Epithelial cell of esophagus (primary cell): ENCODE measurements at places on chromosomes 12 and 14.

- DNase-seq: no peak
Observed at GRCh38 chr12:26327975-26328644, 132.7 kb downstream of the SSPN start.

DNA sequence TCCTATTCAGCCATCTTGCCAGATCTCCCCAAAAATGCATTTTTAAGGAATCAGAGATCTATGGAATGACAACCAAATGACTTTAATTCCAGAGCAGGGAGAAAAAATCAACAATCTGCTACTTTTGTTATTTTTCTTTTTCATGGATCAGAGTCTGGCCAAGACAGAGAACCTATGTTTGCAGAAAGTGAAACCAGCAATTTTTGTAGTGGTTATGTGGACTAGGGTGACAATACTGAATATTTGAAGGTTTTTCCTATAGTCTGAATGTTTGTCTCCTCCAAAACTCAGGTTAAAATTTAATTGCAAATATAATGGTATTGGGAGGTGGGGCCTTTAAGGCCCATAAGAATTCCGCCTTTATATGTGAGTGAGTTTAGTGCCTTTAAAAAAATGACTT, 30.9 kb downstream of the KLRK1 start:
- DNase-seq: no peak

DNA sequence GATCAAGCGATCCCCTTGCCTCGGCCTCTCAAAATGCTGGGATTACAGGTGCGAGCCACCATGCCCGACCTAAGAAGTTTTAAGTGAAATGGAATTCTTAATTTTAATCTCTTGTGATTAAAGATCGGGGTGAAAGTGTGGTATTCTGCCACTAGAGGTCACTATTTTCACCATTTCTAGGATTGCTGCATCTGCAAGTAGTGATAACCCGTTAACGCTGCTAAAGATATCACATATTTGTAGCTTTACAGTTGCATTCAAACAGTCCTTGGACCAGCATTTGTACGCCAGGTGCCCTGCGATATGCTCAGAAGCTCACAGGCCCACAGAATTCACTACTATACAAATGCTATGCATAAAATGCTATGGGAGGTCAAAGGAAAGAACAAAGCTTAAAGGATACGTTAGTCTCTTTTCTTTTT, 19.3 kb downstream of the CCDC62 start:
- peak; percentile 73 for DNase-seq

- DNase-seq: no peak
Observed at GRCh38 chr14:104805941-104806624, 5.2 kb downstream of the ZBTB42 start.

DNA sequence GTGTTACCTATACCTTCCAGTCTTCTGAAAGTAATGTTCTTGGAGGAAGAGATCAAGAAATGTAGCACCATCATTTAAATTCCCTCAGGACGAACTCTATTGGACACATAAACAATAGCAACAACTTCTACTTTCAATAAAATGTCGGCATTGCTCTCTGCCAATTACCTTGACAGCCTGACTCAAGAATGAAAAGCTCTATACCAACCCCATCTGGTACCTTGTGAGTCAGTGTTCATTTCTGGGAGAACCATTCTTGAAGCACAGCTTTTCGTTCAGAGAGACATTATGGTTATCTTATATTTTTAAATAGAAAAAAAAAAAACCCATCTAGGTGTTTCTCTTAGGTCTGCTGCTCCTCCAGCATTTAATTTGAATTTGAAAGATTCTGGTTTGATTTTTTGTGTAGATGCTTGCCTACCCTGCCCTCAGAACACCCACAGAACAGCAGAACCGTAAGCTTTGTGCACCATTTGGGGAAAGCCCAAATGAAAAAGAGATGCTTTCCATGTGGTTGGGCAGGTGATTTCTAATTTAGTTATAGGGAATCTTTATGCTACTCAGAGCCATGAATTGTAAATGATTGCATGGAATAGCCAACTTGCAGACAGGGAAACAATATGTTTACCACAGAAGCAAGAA, 156.0 kb downstream of the SAMD4A start:
- peak; percentile 60 for DNase-seq

GRCh38 chr14:62451221-62451620, 594.0 kb downstream of the KCNH5 start:
- peak; percentile 64 for DNase-seq

- DNase-seq: peak; percentile 54
Observed at GRCh38 chr14:60968671-60969070, 12.2 kb downstream of the TRMT5 start.

DNA sequence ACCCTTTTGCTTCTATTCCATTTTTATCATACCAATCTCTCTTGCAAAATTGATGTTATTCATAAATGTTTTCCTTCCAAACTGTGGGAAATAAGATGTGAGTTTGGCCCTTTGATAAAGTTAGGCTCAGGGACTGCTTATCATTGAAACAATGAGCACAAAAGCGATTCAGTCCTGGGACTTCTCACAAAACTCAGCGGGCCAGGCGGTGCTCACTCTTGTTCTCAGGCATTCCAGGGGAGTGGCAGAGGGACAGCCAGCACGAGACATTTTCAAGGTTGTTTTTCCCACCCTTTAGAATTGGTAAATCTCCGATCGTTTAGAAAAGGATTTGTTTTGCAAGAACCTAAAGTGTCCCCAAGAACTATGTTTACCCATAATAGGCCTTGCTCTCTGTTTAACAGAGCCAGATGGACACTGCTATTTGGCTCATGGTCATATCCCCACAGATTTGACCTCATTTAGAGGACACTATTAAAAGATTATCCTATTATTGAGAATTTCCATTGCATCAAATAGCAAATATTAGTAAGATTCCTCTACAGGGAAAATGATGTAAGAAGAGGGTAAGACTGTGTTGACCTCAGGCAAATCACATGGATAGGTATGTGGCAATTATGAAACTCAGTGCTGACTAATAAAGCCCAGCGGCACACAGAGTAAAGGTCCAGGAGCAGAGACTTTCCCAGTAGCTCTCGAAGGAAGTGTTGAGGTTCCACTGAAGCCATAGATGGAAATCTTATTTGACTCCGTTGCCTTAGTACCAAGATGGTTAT, 102.7 kb upstream of the USP44 start:
- peak; percentile 94 for DNase-seq

DNA sequence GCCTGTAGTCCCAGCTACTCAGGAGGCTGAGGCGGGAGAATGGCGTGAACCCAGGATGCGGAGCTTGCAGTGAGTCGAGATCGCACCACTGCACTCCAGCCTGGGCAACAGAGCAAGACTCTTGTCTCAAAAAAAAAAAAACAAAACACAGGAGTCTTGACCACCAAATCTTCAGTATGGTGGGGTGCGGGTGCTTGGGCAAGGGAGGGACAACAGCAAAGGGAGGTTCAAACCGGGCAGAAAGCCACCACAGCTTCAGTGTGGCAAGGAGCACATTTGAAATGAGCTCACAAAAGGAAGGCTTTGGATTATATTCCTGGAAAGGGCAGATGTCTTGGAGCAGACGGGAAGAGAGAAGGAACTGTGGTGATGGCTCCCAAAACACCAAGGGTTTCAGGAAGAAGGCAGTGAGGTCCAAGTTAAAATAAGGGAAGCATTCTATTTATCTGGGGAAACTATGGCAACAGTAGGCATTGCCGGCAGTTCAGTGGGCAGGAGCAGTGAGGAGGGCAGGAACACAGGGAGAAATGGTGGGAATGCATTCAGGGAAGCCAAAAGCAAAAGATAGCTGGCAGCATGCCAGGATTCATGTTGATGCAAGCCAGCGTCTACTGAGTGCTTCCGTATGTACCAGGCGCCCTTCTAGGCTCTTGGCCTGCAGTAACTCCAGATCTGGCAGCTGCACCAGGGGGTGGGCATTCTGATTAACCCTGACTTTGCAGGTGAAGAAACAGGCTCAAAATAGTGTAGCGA, 51.0 kb upstream of the SRSF5 start:
- DNase-seq: peak; percentile 95

DNA sequence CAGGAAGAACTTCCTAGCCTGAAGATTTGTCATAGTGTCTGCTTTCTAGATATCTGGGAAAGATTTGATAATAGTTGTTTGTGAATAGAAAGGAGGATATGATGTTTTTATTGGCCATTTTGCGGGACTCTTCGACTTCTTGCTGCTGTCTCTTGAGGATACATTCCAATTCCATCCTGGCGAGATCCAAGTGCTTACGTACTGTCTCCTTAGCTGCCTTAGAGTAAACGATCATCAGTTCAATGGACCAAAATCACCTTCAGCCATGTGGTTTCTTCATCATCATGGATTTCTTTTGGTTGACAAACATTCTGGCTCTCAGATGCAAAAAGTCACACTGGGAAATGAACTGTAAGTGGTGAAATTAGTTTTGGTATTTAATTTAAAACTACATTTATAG, 82.7 kb upstream of the SCN8A start:
- no peak for DNase-seq

GRCh38 chr12:75951399-75952278, 79.9 kb downstream of the PHLDA1 start:
- DNase-seq: no peak

- peak; percentile 30 for DNase-seq
Observed at GRCh38 chr14:64549791-64550620, at the start of gene PPP1R36. Gene PPP1R36 (plus strand): TSS chr14:64549961. CDS start chr14:64549998, 37 bp downstream.

GRCh38 chr12:30930641-30931040, 4.1 kb downstream of the TSPAN11 start:
- DNase-seq: no peak

DNA sequence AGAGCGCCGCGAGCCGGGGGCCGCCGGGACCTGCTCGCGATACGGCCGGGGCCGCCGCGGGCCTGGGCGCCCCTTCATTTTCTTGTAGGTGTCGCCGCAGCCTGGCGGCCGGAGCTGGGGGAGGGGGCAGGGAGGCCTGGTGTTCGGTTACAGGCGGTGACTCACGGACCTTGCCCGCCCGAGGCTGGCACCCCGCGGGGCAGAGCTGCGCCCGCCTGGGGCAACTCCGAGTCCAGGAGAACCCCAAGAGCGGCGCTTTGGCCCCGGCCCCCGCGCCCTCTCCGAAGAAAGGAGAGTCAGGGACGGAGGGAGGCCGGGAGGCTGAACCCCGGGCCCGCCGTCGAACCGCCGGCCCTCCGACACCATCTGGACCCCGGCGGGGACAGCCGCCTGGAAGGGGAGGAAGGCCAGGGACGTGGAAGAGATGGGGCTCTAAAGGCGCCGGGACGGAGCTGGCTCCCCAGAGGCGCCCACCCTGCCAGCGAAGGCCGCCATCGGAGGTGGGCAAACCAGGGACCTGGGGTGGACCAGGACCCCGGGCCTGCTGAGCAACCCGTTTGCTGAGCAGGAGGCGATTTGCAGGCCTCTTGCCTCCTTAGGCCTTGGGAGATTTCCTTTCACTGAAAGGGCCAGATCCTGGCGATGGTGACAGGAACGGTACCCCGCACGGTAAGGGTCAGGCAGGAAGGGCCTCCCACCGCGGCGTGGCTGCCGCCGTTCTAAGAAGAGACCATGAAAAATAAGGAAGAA, 843 bp upstream of the NUAK1 start:
- DNase-seq: peak; percentile 66

- DNase-seq: no peak
Observed at GRCh38 chr12:19647806-19648556, 208.7 kb downstream of the AEBP2 start.

- peak; percentile 62 for DNase-seq
Observed at GRCh38 chr14:54529811-54530210, 20.1 kb downstream of the CGRRF1 start.

DNA sequence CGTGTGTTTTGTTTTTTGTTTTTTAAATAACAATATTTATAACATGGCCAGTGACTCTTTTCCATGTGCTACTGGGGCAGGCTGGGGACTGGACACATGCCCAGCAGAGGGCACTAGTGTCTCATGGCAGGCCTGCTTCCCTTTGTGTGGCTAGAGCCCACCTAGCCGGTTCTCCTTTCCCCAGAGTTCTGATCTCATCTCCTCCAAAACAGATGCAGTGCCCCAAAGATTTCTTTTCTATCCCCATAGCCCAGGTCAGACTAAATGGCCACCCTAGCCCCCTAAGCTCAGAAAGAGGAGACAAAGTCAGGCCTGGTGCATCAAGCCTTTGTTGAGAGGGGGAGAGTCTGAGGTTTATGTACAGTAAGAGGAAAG, 21.2 kb downstream of the PRPF40B start:
- peak; percentile 77 for DNase-seq

DNA sequence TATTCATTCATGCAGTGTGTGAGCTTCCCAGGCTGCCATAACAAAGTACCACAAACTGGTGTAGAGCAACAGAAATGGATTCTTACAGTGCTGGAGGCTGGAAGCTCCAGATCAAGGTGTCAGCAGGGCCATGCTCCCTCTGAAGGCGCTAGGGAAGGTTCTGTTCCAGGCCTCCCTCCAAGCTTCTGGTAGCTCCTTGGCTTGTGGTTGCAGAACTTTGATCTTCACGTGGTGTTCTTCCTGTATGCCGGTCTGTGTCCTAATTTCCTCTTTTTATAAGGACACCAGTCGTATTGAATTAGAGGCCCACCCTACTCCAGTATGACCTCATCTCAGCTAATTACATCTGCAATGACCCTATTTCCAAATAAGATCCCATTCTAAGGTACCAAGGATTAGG, 3.1 kb downstream of the OTUB2 start:
- DNase-seq: no peak

GRCh38 chr12:74365178-74365964, 172.3 kb upstream of the ATXN7L3B start:
- peak; percentile 66 for DNase-seq

DNA sequence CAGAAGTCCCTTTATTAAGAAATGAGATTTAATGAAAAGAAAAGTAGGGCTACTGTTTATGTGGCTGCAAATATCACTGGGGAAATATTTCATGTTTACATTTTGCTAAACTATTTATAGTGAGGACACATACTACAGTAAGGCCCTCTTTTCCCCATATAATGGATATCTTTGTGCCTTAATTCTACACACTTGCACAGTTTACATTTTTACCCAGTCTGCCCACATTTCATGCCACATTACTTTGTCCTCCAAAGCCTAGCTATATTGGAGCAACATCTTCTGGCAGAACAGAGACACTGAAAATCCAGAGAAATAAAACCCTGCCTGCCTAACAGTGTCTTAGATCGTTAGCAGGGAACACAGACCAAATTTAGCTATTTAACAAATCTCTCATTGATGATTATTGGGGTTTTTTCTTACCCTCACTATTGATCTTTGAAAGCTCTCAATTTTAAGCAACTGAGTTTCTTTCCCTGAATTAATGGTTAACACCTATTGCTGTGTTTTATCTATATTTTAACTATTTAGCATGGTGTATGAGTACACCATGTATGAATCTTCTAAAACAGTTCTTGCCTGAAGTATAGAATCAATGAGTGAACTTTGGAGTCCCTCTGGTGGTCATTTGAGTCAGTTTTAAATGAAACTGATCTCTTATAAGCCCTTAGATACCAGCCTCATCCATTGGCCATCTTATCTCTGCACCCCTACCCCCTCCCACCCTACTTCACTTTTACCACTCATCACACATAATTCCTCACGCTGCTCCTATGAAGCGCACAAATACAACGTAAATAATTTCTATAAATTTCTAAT, 170.2 kb downstream of the BCAT1 start:
- DNase-seq: peak; percentile 67

DNA sequence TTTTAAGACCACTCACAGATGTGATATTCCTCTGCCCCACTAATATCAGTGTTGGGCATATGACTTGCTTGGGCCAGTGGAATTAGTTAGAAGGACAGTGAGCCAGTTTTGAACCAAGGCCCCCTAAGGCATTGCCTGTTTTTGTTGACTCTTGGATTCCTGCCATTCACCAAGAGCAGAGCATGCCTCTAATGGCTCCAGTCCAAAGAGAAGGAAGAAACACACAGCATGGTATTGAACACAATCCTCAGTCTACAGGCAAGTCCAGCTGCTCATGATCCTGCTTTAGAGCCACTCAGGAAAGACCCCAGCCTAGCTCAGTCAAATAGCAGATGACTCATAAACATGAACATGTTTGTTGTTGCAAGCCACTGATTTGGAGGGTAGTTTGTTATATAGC, 1201.5 kb downstream of the BCL11B start:
- peak; percentile 25 for DNase-seq
